ENCODE measurements at places on chromosomes 7 and 10.

DNA sequence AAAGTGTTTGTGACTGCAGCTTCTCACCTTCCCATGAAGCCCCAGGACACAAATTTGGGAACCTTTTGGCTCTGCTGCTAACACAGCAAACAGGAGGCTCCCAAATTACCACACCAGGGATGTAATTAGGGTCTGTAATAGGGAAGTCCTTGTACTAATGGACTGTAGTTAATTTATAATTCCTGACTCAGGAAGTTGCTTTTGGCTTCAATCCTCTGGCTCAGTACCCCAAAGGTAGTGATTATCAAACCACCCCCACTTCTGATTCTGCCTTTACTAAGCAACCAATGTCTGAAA lies 3.8 kb upstream of the MALSU1 start:
- no peak for DNase-seq

- no peak for DNase-seq
Measured at GRCh38 chr7:156780724-156781455, 112.1 kb downstream of the LMBR1 start.

DNA sequence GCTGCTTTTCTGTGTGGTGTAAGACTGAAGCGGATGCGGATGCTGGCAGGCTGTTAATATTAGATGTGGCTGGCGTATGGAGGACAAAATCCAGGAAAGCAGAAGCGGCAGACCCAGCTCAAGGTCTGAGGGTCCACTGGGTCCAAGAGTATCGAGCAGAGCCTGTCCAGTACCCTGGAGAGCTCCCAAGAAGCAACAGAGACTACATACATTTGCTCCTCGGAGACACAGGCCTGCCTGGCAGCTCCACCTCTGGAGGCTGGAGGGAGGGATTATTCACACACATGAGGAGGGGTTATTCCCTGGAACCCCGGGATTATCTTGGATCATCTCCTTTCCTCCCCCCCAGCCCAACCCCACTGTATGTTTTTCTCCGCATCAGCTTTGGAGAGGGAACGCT lies 31.3 kb upstream of the LOXL4 start:
- no peak for DNase-seq

GRCh38 chr7:71507680-71508602 lies 376.0 kb downstream of the GALNT17 start:
- no peak for DNase-seq

DNA sequence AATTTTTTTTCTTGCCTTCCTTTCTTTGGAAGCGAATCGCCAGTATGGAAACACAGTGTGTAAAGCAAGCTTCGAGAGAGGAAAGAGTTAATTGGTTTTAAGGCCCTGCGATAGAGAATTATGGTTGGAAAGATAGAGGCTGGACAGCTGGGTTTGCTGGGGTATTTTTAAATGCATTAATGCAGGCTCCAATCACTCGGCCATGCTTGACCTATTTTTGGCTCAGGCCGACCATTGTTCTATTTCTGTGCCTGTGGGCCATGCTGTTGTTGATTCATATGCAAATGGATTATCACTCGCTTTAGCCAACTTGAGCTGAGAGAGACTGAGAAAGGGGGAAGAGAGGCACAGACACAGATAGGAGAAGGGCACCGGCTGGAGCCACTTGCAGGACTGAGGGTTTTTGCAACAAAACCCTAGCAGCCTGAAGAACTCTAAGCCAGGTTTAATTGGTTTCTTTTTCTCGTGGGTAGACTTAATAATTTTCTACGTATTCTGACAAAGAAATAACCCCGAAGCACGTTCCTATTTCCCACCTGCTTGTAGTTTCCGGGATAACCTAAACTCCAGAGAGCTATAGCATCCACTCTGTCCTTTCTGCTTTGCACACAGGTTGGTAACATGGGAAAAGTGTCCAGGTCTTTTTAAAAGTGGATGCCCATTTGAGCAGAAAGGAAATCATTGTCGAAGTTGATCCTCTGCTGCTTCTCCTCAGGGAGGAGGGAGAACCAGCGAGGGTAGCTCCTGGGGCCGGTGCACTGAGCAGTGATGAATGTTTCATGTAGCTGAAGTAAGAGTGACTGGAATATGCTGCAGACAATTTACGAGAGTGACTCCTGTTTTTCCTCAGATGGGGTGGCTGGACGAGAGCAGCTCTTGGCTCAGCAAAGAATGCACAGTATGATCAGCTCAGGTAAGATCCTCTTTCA lies at the start of gene HDAC9:
TSS of gene HDAC9 (plus strand) at position 338 of the 929 bp plus-strand sequence. CDS start at position 892, 554 bp downstream.
- DNase-seq: peak; percentile 50

- no peak for DNase-seq
Measured at GRCh38 chr10:74174521-74174920, 23.5 kb downstream of the ADK start.

DNA sequence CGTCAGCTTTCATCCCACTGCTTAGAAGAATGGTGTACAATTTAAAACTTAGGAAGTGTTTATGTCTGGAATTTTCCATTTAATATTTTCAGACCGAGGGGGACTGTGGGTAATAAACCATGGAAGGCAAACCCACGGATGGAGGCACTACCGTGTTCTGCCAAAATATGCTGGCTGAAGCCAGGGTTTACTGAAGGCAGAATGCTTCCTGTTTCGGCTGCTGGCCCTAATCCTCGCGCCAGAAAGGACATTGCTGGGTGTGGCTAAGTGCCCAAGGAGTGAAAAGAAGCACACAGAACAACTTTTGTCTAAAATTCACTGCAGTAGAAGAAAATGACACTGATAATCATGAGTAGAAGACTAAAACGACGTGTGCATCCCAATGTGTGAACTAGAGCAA lies 32.3 kb downstream of the PITRM1 start:
- DNase-seq: no peak

GRCh38 chr7:85630904-85631600 lies 444.2 kb upstream of the SEMA3D start:
- no peak for DNase-seq

DNA sequence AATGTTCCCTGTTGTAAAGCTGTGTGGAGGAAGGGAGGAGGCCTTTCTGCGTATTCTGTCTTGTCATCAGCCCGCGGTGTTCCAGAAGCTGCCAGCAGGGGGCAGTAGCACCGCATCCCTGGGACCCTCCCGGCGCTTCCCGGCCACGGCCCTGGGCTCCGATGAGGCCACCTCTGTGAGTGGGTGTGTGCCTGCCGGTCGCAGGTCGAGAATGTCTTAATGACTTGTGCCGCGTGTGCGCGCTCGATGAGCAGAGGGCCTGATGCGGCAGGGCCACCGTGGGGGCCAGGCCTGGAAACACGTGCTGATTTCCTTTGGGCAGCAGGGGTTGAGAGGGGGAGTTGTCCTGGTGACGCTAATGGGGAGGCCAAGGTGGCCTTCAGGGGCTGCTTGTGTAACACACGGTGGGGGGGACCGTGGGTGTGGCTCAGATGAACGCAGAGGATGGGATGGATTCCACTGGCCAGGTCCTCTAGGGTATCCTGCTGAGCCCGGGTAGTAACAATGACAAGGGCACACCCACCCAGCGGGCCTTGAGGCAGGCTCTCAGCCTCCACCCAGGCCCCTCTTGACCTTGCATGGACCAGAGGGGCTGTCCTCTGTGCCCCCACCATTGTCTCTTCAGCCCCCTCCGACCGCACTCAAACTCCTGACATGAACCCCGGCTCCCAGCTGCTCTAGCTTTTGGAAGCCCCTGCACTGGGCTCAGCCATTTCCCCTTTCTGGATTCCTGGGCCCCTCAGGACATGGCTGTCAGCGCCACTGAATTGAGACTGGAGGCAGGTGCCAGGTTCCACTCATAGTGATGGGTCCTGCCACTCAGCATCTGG lies 135.9 kb upstream of the PODXL start:
- DNase-seq: peak; percentile 50

DNA sequence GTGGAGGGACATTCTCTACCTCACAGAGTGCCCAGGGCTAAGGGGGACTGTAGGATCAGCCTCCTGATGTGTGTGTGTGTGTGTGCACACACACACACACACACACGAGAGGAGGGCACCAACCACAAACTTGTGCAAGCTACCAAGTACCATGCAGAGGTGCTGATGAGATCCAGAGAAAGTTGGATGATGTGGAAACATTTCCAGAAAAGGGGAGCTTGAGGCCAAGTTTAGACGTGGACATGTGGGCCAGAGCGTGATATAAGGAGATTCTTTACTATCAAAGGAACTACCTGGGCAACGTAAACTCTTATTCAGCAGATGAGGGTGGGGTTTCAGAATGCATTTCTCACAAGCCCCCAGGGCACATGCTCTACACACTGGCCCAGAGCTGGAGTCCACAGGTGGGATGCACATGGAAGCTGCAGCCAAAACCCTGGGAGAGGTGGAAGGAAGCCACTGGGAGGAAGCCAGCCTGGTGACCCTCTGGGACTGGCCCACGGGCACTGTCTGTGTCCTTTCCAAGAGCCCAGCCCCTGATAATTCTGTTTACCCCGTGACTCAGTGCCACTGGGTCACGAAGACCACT lies 53.5 kb downstream of the DLG5 start:
- DNase-seq: no peak

GRCh38 chr7:131774419-131775220 lies 218.2 kb upstream of the PODXL start:
- DNase-seq: no peak

GRCh38 chr10:119541459-119542356 lies 811 bp downstream of the RGS10 start:
- no peak for DNase-seq

DNA sequence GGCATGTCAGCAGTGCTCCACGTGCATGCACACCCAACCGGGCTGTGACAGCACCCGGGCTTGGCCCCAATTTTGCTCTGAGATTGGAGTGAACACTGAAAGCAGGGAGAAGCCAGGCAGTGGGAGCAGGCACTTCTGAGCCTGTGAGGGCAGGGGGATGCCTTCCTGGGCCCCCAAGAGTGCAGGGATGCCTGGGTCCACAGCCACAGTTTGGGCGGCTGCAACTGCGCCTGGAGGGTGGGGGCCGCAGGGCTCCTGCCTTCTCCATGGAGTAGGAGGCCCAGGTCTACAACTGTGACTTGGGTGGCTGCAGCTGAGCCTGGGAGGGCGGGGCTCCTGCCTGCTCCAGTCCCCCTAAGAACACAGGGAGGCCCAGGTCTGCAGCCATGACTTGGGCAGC lies 37.6 kb upstream of the BNIP3 start:
- no peak for DNase-seq

DNA sequence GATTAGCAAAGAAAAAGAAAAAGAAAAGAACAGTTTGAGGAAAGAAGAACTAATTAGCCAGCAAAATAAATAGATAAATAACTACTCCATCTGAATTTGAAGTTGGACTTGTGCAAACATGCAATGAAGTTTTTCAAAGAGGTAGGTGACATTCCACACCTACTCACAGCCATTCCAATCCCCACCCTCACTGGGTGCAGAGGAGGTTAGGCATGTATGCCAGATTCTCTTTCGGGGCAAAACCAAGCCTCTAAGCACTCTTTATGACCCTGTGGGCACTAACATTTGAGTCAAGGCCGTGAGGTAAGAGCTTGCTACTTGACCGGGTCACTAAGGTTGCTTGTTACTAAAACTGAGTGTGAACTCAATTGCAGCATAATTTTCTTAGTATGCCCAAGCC lies 108.4 kb upstream of the SEMA3A start:
- DNase-seq: no peak

GRCh38 chr7:6056616-6057015 lies 25.4 kb downstream of the ANKRD61 start:
- no peak for DNase-seq

Measured in fibroblast of skin of right quadriceps (primary cell).